Ecto neural progenitor cell (in vitro differentiated cells): ENCODE measurements at places on chromosomes 1 and 21.
A peak's percentile ranks its signal among the peaks of the same experiment; 100 is the strongest.

GRCh38 chr1:223748405-223748772 lies 36.0 kb downstream of the CAPN2 start:
- no peak for DNase-seq

DNA sequence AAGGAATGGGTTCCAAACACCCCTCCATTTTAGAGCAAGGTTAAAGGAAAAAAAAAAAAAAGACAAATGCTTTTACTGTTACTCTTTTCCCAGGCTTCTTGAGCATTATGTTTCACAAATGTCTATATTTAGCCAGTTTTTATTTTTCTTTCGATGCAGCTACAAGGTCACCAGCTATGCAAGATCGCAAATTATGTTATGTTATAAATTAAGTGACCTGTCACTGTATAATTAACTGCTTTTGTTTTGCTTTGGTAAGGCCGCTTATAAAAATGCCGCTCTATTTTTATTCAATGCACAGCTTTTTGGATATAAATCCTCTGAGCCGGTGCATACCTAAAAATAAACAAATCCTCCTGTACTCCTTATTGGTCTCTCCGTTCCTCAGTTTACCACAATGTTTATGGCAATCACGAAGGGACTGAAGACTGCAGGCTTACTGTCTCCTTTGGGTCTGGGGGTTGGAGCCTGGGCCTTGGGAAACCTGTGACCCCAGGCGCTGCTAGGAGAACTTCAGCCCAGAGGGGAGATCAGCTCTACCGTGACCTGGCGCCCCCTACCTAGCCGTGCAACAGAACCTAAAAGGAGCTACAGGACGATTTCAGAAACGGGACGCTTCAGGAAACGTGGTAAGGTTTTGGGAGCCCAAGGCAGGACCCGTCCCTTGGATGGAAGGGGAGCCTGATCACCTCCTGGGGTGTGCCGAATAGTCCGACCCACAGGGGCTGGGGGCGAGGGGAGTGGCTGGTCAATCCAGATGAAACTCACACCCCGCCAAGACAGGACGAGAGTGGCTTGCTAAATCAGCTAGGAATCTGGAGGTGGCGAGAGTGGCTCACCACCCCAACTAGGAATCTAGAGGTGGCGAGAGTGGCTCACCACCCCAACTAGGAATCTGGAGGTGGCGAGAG lies 101.2 kb upstream of the CD55 start:
- DNase-seq = no peak

GRCh38 chr1:220344745-220345144 lies 72.5 kb upstream of the RAB3GAP2 start:
- DNase-seq = no peak

- no peak for DNase-seq
Measured at GRCh38 chr1:20949871-20950590, 162.9 kb upstream of the HP1BP3 start.

GRCh38 chr1:115211071-115211745 lies 121.9 kb upstream of the TSPAN2 start:
- no peak for DNase-seq

- DNase-seq = peak; percentile 63
Measured at GRCh38 chr21:45294509-45295291, 7.0 kb upstream of the POFUT2 start.

DNA sequence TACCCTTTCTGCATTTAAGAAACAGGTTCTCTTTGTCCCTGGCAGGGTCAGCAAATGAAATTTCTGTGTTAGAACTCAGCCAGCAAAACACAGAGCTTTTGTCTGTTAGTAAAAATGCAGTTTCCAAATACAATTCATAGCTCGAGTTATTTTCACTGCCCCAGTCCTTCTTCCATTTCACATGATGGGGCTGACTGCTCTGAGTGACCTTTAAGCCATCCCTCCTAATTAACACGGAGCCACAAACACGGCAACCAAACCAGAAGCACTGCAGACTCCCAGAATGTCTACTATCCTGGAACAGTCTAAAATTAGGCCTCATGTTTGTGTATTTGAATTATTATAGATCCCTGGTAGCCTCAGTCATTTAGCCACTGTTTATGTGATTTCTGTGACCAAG lies 99.1 kb upstream of the RGS4 start:
- DNase-seq = no peak

GRCh38 chr1:91929250-91929649 lies 20.0 kb upstream of the BRDT start:
- no peak for DNase-seq

DNA sequence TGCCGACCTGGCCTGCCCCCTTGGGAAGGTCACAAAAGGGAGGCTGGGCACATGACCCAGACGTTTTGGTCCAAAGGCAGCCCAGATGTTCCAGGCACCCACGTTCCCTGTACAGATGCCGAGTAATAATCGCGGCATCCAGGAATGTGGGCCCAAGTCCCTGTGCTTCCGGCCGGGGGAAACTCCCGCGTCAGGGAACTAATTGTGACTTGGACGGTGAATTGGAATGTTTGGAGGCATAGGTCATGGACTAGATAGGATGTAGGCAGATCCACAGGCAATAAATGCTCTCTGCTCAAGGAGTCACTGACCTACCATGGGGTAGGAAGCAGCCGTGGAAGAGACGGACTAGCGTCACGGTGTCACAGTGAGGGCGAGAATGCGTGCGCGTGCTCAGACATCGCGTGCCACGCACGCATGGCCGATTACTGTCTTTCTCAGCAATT lies 178.4 kb downstream of the DUSP10 start:
- no peak for DNase-seq

- DNase-seq = no peak
Measured at GRCh38 chr21:41891132-41891531, 12.0 kb upstream of the PRDM15 start.

- DNase-seq = no peak
Measured at GRCh38 chr21:43799301-43799840, 10.0 kb downstream of the RRP1 start.

GRCh38 chr1:40221977-40222772 lies 25.6 kb upstream of the TMCO2 start:
- no peak for DNase-seq

GRCh38 chr1:239868058-239868832 lies 223.4 kb upstream of the FMN2 start:
- no peak for DNase-seq
